ENCODE measurements at places on chromosomes 7 and 10. TPM values are rescaled to one million over a fixed set of nuclear protein-coding genes. Genes with fewer than 3 reads are reported as not detected.

The GAD2 gene
- not detected for polyA plus RNA-seq

The TEX36 gene
- not detected for polyA plus RNA-seq

The ZNF485 gene
- polyA plus RNA-seq, result 1.5 TPM

The SFTPD gene
- polyA plus RNA-seq, result 1.4 TPM

The MYOF gene
- polyA plus RNA-seq, result 17.5 TPM

The NANOS1 gene
- not detected for polyA plus RNA-seq

DNA sequence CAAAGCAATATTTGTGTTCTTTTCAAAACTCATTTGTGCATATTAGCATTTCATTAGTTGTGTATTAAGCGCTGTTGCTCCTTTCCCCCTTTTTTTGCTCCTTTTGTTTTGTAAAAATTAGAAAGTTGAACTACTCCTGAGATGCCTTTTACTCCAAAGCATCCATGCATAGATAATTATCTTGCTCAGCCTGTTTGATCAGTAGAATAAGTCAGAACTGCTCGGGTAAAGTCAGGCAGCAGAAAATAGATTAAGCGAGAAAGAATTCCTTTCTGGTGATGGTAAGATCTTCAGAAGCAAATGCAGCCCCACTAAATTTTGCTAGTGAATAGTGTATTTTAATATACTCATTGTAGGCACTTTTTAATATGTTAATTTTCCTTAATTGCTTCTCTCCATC, 227.1 kb downstream of the TEX36 start:
- H3K27me3 ChIP-seq, result no peaks in the 10 kb centered on the region
- DNase-seq, result no peak
- H3K36me3 ChIP-seq, result no peaks in the 10 kb centered on the region
- no peak overlapping the region for H3K4me3 ChIP-seq
- no peak overlapping the region for H3K27ac ChIP-seq

DNA sequence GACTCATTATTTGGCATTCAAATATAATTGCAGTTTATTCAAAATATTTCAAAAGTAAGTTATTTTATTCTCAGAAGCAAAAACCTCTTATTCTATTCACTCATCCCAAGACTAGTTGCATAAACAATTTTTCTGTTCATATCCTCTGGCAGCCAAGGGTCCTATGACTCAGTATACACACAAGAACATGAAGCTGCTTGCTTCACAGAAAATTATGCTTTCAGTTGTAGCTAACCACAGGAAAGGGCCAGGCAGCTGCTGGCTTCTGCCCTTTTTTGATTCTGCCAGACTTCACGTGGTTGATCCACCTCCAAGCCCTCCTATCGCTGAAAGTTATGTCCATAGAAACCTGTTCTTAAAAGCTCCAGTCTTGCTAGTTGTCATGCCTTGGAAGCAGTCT, 108.8 kb downstream of the ABCA13 start:
- H3K4me1 ChIP-seq, result no peaks in the 10 kb centered on the region
- no peaks in the 10 kb centered on the region for H3K36me3 ChIP-seq
- H3K4me3 ChIP-seq, result no peak overlapping the region
- H3K27ac ChIP-seq, result no peak overlapping the region
- no peaks in the 10 kb centered on the region for H3K27me3 ChIP-seq

DNA sequence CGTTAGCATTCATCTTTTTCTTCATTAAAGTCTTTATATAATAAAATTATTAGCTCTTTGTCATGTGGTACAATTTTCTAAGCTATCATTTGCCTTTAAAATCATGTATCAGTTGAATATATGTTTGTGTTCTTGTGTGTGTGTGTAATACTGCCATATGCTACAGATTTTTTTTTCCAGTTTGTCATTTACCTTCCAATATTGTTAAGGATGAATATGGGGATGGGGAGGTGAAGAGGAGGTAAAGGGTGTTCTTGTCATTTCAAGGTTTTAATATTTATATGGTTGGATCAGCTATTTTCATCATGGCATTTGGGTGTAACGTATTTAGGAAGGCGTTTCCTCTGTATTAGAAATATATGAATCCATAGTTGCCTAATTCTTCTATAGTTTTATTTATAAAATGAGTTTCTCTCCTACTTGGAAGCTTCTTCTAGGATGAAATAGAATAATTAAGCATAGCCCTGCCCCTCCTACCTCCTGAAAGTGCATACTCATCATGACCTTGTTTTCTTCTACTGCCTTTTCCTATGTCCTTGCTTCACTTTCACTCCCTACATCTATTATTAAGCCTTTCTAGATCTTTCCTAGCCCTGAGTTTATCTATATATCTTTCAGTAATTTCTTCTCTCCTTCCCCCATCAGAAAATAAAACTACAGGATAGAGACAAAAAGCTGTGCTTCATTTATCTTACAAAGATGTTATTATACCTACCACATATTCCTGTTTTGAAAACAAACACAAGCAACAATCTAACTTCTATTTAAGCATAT, 25.1 kb downstream of the RAB18 start:
- peaks cover 25% of the 10 kb centered on the region for H3K36me3 ChIP-seq
- H3K27me3 ChIP-seq, result no peaks in the 10 kb centered on the region
- H3K4me3 ChIP-seq, result no peak overlapping the region
- no peak for DNase-seq

DNA sequence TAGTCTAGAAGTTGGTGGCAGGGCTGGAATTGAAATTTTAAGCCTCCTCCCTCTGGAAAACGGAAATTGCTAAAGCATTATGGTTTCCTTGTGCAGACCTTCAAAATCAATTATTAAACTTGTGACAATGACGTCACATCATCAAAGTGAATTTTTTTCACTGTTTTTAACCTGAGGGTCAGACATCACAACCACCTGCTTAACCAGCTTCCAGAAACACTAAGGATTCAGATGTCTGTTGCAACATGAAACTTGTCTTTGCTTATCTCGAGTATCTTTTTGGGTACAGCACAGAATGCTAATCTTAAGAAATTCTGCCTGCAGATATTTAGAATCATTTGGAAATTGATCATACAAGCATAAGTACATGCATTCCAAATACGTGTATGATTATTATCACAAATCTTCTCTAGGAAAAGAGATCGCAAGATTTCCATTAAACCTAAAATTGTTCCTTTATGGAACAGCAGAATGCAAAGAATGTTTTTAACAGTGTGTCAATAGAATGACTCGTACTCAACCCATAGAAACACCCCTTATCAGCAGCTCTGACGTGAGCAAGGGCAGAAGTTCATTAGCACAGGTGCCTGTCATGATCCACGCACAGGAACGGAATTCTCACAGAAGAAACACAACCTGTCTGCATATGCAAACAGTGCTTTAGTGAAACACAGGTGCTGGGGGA, 4.1 kb upstream of the GTPBP4 start:
- no peaks in the 10 kb centered on the region for H3K27me3 ChIP-seq
- no peak overlapping the region for H3K27ac ChIP-seq
- H3K4me3 ChIP-seq, result no peak overlapping the region
- no peak for DNase-seq
- H3K36me3 ChIP-seq, result no peaks in the 10 kb centered on the region

GRCh38 chr10:33950206-33950605, 615.7 kb upstream of the NRP1 start:
- H3K27ac ChIP-seq, result no peak overlapping the region
- H3K4me3 ChIP-seq, result no peak overlapping the region
- H3K27me3 ChIP-seq, result no peaks in the 10 kb centered on the region
- no peak for DNase-seq
- no peaks in the 10 kb centered on the region for H3K36me3 ChIP-seq

DNA sequence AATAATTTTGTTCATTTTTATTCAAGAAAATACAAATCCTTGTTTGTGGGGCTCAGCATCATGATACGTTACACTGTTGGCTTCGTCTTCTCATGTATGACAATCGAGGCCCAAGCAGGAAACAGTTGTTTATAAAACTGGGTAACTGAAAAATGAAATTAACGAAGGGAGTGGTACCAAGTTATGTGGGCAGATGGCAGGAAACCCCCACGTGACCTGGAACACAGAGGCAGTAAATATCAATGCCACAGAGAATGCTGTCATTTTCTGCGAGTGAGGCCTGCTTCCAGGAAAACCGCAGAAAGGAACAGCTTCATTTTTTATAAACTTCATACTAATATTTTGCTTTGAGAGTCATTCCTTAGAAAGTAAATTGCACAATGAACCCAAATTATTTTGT, 201.0 kb upstream of the ADARB2 start:
- no peaks in the 10 kb centered on the region for H3K4me1 ChIP-seq
- H3K4me3 ChIP-seq, result no peak overlapping the region
- H3K27ac ChIP-seq, result no peak overlapping the region
- no peak for DNase-seq
- H3K27me3 ChIP-seq, result no peaks in the 10 kb centered on the region

DNA sequence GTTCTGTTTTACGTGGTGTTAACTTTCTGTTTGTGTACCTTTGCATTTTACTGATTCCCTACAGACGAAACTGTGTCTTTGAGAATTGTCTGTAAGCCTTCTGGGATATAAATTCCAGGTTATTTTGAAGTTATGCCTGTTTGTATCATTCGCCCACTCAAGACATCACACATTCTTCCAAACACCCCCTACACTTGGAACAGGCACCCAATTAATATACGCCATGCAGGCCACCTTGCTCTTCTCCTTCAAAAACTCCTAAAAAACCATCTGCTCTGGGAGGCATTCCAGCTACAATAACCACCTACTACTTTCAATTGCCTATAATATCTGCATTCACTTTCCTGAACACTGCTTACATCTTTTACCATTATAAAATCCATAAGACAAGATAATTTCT, 453.3 kb downstream of the DGKB start:
- no peak overlapping the region for H3K27ac ChIP-seq
- H3K4me1 ChIP-seq, result no peaks in the 10 kb centered on the region
- H3K36me3 ChIP-seq, result no peaks in the 10 kb centered on the region
- H3K27me3 ChIP-seq, result no peaks in the 10 kb centered on the region
- DNase-seq, result no peak

DNA sequence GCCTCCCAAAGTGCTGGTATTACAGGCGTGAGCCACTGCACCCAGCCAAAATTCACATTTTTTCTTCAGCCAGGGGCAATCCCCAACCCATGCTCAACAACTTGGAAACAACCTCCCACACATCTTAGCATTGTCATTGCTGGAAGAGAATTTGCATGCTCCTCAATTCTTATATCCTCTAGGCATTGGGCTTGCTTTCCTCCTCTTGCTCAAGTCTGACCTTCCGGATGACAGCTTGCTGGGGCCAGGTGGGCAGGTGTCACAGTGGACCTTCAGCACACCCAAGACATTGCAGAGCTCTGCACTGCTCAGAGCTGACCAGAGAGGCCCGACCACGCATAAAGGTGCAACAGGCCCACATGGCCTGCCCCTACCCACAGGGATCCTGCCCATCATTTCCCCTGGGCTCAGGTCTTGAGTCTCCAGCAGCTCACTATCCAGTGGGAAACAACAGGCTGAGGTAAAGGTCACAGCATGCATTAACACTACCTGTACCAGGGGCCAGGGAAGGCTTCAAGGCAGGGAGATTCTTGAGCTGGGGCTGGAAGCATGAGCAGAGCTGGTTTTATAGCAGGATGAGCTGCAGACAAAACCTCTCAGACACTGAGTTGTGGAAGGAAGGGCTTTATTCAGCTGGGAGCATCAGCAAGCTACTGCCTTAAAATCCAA, 6.8 kb upstream of the GPR15LG start:
- no peak overlapping the region for H3K4me3 ChIP-seq
- H3K27me3 ChIP-seq, result no peaks in the 10 kb centered on the region
- no peaks in the 10 kb centered on the region for H3K4me1 ChIP-seq
- no peaks in the 10 kb centered on the region for H3K36me3 ChIP-seq

- H3K27ac ChIP-seq, result no peak overlapping the region
- no peaks in the 10 kb centered on the region for H3K27me3 ChIP-seq
- no peaks in the 10 kb centered on the region for H3K4me1 ChIP-seq
- no peak overlapping the region for H3K4me3 ChIP-seq
These were observed 56.3 kb downstream of the GFRA1 start for GRCh38 chr10:116216676-116217075.

DNA sequence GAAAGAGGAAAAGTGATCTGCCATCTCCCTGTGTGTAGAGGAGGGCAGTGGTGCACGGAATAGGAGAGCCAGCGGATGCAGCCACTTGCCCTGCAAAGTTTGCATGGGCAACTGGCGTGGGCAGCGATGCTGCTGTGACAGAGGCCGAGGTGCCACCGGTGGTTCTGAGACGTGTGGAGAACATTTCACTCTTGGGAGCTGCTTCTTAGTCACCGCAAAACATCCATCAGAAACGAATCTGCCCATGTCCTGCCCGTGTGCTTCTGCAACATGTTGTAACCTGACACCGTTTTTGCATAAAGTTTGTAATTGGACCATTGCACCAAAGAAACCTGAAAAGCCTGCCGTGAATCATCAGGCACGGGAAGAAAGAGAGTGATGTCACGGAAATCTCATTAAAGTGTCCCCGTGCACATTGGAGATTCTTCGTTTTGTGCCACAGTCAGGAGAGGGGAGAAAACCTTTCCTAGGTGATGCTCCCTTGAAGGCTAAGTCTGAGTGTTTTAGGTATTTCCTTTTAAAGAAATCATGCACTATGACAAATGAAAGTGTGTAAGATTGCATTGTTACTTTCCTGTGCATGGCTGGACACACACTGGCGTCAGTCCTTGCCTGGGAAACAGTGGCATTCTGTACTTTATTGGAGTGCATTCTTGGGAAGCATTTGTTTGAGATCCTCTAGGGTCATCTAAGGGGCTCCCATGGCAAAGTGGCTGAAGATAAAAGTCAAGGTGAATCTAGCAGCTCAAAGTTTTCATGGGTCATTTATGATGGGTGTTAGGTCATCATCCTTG, 302.6 kb downstream of the KLF6 start:
- H3K27me3 ChIP-seq, result no peaks in the 10 kb centered on the region
- no peaks in the 10 kb centered on the region for H3K36me3 ChIP-seq
- peaks cover 47% of the 10 kb centered on the region for H3K4me1 ChIP-seq
- H3K27ac ChIP-seq, result no peak overlapping the region
- peak; percentile 70 for DNase-seq
- H3K4me3 ChIP-seq, result no peak overlapping the region

- H3K4me3 ChIP-seq, result no peak overlapping the region
- H3K4me1 ChIP-seq, result no peaks in the 10 kb centered on the region
- H3K36me3 ChIP-seq, result no peaks in the 10 kb centered on the region
These were observed 105.5 kb downstream of the TPST1 start for GRCh38 chr7:66310620-66311019.

DNA sequence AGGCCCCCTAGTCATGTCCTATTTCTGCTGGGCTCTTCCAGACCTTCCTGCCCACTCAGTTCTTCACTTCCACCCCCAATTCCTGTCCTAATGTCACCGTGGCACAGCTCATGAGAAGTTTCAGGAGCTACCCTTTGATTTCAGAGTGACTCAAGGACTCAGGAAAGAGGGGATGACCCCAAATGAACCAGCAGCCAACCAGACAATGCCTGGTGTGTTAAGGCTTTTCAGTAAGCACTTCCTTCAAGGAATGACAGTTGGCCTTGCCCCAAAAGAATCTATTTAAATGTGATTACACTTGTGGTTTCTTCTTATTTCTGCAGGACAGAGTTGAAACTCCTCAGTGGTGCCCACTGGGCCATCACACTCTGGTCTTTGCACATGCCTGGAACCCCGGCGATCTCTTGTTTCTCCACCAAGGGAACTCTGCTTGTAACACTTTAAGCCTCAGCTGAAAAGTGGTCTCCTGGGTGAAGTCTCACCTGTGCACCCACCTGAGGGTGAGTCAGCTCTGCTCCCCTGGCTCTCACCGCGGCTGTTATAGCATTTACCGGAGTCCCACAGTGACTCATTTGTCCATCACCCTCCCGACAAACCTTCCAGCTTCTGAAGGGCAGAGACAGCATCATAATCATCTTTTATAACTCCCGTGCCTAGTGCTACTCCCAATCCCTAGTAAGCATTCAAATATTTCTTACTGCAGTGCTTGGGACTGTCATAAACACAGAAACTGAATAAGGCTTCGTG, 123.0 kb upstream of the SVIL start:
- H3K36me3 ChIP-seq, result no peaks in the 10 kb centered on the region
- no peaks in the 10 kb centered on the region for H3K4me1 ChIP-seq
- no peaks in the 10 kb centered on the region for H3K27me3 ChIP-seq
- H3K27ac ChIP-seq, result no peak overlapping the region
